ENCODE measurements at places on chromosomes 5 and 9.

GRCh38 chr9:122474561-122474960, 3.2 kb downstream of the OR1J1 start:
- no peak for DNase-seq

DNA sequence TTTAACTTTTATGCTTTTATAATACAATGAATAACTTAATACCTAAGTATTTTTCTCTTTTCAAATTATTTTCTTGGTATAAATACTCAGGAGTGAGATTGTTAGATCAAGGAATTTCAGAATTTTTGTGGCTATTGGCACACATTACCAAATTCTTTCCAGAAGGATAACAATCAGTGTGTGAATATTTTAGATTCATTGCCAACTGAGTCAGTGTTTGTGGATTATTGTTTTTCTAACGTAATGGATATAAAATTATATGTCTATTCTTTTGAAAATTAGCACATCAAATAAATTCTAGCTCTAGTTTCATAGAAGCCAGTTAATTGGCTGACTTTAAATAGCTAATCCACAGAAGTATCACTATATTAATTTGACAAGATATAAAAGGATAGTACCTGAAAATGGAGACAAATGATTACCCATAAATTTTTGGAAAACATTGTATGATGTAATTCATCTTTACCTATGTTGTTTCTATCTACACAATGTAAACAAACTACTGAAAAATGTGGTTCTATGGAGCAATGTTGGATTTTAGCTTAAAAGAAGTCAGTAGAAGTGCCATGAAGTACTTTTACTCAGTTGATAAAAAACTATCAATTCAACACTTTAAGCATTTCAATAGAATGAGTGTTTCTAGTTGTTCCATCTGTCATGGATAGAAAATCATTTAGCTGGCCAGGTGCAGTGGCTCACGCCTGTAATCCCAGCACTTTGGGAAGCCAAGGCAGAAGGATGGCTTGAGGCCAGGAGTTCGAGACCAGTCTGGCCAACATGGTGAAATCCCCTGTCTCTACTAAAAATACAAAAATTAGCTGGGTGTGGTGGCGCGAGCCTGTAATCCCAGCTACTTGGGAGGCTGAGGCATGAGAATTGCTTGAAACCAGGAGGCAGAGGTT, 185.1 kb downstream of the ADAMTSL1 start:
- no peak for DNase-seq

DNA sequence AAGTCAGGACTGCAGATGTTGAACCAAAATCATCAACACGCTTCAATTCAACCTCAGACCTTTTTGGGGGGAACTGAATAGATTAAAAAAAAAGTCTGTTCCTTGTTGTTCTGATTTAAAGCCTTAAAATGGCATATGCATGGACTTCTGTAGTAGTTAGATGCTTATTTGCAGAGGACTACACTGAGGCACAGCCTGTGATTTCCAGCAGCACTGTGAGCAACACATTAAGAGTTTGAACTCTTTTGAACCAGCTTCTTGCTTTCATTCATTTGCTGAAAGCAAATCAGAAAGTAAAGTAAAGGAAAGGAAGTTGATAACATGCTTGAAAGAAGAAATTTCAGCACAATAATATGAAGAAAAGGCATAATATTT, 60.7 kb upstream of the DMAC1 start:
- DNase-seq: no peak

DNA sequence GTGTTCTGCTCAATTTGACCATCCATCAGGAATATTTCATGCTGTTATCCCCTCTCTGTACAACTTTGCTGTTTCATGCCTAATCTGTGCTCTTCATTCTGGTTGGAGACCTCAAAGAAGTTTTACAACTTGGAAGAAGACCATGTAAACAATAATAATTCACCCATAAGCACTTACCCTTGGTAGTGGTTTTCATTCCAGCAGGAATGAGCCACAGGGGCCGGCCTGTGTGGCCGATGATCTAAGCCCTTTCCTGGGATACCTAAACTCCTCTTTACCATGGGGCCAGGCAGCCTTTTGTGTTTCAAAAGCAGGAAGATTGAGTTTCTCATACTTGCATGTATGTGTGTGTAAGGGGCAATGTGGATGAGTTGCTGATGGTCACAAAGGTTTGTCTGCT, 165.0 kb downstream of the FGF1 start:
- DNase-seq: no peak

DNA sequence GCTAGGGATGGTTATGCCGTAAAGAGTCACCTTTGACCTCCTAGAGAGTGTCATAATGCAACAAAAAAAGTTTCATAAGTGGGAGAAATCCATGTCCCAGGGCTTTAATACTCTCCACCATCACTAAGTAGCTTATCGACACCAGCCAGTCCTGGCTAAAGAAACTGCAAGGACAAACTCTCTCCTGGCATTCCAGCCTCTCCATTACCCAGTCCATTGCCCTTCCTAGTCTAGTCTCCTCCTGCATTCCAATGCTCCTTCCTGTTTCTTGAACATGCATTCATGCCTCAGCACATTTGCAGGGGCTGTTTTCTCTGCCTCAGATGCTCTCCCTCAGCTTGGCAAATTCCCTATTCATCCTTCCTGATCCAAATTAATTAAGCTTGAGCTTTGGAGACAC, 364.1 kb downstream of the BRINP1 start:
- DNase-seq: no peak

- no peak for DNase-seq
Measured at GRCh38 chr9:93904649-93905472, 50.3 kb downstream of the BARX1 start.

DNA sequence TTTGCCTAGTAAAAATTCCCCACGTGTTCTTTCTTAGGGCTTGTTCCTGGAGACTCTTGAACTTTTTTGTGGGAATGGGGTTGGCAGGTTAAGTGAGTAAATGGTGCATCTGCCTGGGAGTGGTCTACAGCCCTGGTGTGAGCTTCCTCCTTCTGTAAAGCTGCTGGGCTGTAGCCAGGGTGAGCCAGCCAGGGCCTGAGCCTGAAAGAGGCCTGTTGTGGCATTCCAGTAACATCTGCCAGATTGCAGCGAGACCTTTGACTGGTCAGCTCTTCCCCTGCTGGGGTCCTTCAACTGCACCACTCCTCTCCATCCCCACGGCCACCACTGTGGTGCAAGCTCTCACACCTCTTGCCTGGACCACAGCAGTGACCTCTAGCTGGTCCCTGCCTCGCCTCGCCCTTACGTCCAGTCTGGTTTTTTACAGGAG, 47.5 kb downstream of the SLC22A5 start:
- no peak for DNase-seq

DNA sequence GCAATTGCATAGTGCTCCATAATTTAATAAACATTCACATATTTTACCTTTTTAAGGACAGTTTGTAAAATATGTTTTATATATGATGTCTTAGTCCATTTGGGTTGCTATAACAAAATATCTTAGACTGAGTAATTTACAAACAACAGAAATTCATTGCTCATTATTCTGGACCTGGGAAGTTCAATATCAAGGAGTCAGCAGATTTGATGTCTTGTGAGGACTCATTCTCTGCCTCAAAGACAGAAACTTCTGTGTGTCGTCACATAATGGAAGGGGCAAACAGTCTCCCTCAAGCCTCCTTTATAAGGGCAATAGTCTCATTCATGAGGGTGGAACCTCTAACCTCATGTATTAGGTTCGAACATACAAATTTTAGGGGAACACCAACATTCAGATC, 455.9 kb downstream of the TAF11L14 start:
- DNase-seq: no peak
